ENCODE measurements at places on chromosomes 16 and 17.

DNA sequence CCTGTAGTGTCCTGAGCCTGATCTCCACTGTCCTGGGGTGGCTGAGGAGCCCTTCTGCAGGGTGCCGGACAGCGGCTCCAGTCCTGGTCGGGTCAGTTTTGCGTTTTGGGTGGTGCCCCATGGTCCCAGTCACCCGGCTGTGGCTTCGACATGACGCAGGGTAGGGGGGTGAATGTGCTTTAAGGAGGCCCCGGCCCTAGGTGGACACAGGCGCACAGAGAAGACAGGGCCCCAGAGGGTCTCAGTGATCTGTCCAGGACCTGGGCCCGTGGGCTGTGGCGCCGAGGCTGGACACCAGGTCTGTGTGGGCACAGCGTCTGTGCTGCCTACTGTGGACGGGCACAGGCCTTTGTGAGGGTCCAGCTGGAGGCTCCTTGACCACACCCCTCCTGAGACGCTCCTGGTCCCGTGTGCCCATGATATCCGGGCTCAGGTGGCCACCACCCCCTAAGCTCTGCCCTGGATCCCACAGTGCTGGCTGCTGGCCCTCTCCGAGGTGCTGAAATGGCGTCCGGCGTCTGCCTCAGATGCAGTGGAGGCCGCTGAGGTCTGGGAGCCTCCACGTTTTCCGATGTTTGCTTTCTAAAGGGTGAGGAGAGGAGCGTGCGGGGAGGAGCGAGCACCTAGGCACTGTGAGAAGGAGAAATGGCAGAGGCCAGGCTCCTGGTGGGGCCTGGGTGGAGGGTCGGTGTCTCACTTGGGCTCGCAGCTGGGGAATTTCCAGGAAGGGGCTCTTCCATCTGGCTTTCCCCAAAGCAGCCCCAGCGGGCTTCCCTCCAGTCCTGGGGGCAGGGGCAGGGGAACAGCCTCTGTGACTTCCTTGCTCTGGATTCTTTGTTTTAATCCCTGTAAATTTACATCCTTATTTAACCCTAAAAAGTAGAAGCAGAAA lies 56.1 kb upstream of the ACSF3 start:
- no peak for DNase-seq

DNA sequence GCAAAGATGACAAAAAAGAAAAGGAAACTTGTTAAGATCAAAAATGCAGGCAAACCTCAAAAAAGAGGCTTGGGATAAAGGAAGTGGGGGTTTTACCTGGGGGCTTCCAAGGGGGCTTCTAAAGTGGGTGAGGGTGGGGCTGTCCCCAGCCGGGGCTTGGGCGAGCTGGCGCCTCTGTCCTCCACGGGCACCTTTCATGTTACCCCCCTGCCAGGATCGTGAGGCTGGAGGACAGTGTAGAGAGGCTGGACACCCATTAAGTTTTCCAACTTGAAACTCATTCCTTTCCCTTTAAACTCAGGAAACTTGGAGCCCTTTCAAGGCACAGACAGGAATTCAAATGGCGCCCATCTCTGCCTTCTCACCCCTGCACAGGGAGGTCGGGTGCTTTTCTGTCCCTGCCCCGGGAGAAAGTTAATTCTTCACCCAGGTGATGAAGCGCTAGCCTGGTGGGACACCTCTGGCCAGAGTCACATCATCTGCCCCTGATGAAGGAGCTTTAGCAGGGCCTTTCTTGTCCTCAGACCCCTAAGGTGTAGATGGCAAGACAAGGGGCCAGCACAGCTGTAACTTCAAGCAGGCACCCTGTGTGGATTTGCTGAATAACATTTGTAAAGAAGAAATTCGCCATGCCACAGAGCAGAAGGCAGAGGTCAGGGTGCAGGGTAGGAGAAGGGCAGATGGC lies 87.3 kb downstream of the C16orf78 start:
- DNase-seq, result no peak

GRCh38 chr17:72996791-72997190 lies 95.7 kb downstream of the SLC39A11 start:
- no peak for DNase-seq

- DNase-seq, result no peak
Measured at GRCh38 chr16:75477680-75478473, 13.4 kb upstream of the TMEM170A start.

DNA sequence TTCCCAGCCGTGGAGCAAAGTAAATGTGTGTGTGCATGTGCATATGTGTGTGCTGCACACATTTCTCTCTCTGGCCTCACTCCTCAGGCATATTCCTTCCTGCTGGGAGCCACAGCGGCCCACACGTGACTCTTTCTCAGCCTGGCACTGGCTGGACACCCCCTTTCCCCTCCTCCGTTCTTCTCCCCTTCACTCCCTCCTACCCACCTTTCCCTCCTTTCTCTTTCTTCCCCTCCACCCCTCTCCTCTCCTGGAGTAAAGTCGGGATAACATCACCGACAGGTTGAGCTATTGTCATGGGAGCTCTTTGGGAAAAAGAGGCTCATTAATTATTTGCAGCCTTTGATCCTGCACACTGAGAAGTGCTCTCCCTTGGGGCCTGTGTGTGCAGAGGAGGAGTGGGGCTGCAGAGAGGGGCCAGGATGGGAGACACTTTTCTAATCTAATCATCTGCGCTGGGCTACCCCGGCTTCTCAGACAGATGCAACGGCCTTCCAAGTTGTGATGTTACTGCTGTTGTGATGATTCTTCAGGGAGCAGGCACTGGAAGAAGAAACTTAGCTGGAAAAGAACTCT lies 126.3 kb upstream of the HSBP1 start:
- no peak for DNase-seq

DNA sequence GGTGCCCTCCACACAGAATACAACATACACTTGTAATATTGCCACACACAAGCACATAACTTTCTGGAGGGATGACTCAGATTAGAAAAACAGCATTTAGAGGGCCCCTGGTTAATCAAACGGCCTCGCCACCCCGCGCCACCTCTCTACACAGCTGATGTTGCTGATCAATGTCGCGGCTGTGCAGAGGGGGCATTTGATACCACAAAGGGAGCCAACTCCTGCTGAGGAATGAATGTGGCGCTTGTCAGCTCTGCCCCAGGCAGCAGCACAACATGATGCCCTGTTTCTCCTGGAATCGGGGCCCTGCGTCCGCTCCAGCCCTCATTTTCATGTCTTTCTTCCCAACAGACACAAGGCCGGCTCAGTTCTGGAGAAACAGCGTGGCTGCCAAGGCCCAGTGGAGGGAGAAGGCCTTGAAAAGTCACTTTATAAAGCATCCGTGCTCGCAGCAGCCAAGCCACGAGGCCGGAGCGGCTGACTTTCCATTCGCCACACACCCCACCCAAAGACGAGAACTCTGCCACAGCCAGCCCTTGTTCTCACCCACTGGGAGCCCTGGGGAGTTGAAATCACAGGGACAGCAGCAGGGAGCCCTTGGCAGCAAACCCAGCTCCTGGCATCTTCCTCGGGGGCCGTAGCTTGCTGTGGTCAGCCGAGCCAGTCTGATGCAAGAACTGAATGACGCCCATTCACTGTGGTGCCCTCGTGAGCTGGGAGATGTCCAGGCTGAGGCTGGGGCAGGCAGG lies 65.6 kb downstream of the XYLT1 start:
- no peak for DNase-seq

DNA sequence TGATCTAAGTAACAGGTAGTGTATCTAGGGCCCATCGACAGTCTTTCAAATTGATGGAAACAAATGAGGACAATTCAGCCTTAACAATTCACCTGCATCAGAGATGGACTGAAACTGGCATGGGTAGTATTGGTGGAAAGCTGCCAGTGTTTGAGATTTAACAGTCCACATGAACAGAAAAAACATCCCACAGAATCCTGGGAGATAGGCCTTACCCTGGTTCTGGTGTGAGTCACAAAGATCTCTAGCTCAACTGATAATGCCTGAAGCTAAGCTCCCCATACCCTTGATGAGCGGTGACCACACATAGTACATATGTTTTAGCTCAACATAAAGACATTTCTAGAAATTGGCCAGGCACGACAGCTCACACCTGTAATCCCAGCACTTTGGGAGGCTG lies 21.9 kb downstream of the CRK start:
- DNase-seq, result no peak

GRCh38 chr16:19523184-19523558 lies 571 bp upstream of the CCP110 start:
- DNase-seq, result no peak

DNA sequence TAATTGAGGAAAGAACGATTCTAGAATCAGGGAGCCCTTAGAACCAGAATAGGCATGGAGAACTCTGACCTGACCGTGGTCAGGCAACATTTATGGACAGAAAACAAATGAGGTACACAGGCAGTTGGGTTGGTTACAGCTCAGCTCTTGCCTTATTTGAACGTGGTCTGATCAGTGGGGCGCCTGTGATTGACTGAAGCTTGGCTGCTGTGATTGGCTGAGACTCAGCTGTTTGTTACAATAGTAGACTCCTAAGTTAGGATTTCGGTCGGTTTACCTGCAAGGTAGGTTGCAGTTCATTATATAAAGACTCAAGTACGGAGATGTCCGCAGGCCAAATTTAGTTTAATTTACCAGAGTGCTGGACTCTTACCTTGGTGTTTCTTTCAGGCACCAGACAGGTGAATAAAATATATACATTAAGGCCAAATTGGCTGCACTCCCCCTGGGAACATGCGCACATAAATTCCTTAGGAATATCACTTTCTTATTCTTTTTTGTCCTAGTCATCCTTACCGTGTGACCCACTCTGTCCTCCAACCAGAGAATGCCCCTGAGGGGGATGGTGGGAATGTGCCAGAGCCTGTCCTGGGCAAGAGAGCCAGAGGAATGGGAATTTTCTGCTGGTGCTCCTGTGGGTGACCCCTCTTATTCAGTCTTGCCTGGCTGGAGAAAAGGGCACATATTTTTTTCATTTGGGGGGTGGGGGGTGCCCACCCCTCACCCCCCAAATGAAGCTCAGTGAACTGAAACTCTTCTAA lies 7.5 kb upstream of the CSNK2A2 start:
- DNase-seq, result no peak

DNA sequence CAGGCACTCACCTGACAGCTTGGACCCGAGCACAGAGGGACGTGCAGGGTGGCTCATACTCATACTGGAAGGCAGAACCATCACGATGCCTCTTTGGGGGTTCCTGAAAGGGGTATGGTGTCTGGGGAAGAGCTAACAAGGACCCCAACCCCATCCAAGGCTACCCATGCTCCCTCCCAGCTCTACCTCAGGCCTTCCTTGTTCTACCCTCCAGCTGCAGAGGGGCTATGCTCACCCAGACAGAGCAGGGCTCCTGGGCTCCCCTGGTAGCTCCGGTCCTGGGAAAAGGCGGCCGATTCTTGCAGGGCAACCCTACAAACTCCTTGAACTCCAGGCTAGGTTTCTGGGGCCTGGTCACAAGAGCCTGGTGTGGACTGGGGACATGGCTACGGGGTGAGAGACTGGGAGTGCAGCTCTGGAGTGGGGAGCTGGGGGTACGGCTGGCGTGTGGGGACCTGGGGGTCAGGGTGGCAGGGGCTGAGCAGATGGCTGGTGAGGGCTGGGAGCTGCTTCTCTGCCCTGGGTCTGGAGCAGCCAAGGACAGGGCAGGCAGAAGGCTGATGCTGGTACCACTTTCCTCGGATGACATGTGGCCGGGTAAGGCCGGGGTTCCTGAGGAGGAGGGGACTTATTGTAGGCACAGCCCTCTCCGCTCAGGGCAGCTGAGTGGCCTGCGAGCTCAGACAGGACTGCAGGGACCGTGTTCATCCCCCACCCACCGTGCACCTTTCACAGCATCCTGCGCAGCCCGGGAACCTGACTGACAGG lies 2.1 kb downstream of the ACD start:
- no peak for DNase-seq

- no peak for DNase-seq
Measured at GRCh38 chr17:7179317-7180254, at the start of gene ASGR1. Gene ASGR1 (minus strand): TSS chr17:7179370. CDS start chr17:7178563, 807 bp downstream.

DNA sequence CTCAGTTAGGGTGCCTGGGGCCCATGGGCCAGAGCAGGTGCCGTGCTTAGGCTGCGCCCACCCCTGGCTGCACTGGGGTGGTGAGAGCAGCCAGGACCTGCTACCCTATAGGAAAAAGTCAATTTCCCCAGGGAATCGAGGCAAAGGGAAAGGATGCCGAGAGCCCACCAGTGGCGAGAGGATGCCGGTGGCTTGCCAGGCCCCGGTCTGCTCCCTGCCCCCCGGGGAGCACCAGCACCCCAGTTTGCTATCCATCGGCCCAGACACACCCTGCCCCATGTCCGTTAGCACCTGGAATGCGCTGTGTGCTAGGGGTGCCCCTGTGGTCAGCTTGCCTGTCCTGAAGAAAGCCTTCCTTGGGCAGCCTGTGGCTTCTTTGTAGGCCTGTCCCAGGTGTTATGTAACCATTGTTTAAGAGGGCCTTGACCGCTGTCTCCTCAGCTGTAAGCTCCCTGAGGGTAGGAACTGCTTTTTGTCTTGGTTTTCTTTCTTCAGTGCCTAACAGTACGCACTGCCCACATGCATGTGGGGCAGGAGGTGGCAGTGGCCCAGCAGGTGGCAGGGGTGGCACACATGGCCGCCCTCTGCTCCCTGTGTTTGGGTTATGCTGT lies 40.8 kb downstream of the NT5M start:
- DNase-seq, result no peak

- DNase-seq, result no peak
Measured at GRCh38 chr16:24589997-24590396, 50.6 kb downstream of the RBBP6 start.

DNA sequence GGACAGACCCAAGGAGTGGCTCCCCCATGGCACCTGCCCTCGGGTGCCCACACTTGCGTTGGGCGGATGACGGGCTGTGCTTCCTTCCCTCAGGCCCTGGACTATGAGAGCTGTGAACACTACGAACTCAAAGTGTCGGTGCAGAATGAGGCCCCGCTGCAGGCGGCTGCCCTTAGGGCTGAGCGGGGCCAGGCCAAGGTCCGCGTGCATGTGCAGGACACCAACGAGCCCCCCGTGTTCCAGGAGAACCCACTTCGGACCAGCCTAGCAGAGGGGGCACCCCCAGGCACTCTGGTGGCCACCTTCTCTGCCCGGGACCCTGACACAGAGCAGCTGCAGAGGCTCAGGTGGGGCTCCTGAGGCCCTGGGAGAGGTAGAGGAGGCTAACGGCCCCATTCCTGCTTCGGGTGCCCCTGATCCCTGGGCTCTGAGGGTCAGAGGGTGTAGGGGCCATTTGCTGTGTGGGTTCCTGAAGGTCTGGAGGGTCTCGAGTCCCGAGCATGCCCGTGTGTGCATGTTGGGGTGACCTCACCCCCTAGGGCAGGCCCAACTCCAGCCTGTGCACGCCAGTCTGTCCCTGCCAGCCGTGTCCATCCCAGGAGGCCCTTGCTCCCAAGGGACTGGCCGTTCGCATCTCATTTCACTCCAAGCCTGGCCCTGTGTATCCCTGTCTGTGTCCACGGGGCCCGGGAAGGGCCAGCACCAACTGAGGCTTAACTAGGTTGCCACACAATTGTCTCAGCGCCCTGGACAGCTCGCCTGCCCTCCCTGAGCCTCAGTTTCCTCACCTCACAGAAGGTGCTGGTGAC lies 10.0 kb downstream of the SLC22A31 start:
- no peak for DNase-seq

- no peak for DNase-seq
Measured at GRCh38 chr17:73560661-73561060, 83.6 kb downstream of the SDK2 start.

GRCh38 chr17:77117415-77117814 lies 23.4 kb upstream of the SEC14L1 start:
- DNase-seq, result no peak

- DNase-seq, result no peak
Measured at GRCh38 chr17:50578173-50578572, 17.7 kb downstream of the CACNA1G start.

GRCh38 chr16:27695161-27695560 lies 145.2 kb downstream of the KATNIP start:
- DNase-seq, result no peak
